T-helper 22 cell (primary cell): ENCODE measurements at places on chromosomes 13 and 19.

- no peak for DNase-seq
Observed at GRCh38 chr13:98485561-98485960, 91.3 kb downstream of the STK24 start.

- DNase-seq, result no peak
Observed at GRCh38 chr19:19420570-19421298, 15.3 kb downstream of the GATAD2A start.

- DNase-seq, result no peak
Observed at GRCh38 chr19:17311455-17312188, 2.3 kb downstream of the DDA1 start.

DNA sequence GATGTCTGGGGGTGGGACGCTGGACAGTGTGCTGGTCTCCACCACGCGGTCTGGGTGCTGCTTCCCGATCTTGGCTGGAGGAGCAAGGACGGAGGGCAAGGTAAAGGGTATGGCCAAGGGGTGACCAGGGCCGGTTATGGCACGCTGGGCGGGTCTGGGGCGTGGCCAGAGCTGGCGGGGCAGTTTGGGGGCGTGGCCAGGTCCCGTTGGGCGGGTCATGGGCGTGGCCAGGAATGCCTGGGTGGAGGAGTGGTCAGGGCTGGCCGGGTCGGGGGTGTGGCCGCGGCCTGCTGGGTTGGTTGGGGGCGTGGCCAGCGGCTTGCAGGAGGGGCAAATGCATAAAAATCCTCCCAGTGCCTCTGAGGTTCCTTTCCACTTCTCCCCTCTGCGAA is 19.2 kb downstream of the GPX4 start:
- no peak for DNase-seq

GRCh38 chr19:30651066-30651465 is 278.9 kb downstream of the ZNF536 start:
- no peak for DNase-seq

DNA sequence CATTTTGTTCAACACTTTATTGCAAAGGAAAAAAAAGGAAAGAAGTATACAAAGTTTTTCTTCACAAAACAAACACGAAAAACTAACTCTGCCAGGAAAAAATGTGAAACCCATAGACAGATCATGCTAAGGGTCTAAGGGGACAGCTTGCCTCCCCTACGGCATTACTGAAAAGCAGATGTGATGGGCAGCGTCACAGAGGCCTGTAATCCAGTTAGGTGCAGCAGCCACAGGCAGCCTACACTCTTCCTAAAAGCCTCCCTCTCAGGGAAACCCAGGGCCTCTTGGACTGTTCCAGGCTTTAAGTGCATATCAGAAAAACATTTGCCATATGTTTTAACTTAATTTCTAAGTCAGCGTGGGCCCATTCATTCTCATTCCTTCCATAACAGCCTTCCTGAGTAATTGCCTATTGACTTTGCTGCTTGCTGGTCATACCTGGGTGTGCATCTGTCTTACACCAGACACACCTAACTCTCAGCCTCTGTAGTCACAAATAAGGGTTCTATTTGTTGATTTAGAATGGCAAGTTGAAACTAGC is 135.7 kb upstream of the SERP2 start:
- no peak for DNase-seq

DNA sequence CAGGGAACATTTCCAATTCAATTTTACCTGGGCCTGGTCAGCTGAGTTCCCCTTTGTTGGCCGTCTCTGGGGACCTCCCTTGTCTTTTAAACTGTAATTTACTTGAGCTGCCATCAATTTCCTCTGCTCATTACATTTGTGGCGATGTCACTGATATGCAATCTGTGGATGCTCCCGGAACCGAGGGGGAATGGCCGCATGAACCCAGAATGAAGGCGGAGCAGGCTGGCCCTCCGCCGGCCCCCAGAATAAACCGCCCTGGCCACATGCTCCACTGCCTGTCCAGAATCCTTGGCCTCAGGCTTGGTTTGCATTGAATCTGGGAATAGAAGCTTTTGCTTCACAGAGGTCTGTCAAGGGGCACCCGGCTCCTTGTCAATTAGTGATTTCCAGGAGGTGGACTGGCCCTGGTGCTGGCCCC is 276.8 kb downstream of the TEX29 start:
- no peak for DNase-seq

GRCh38 chr19:42010245-42011126 is 16.5 kb upstream of the ATP1A3 start:
- no peak for DNase-seq

DNA sequence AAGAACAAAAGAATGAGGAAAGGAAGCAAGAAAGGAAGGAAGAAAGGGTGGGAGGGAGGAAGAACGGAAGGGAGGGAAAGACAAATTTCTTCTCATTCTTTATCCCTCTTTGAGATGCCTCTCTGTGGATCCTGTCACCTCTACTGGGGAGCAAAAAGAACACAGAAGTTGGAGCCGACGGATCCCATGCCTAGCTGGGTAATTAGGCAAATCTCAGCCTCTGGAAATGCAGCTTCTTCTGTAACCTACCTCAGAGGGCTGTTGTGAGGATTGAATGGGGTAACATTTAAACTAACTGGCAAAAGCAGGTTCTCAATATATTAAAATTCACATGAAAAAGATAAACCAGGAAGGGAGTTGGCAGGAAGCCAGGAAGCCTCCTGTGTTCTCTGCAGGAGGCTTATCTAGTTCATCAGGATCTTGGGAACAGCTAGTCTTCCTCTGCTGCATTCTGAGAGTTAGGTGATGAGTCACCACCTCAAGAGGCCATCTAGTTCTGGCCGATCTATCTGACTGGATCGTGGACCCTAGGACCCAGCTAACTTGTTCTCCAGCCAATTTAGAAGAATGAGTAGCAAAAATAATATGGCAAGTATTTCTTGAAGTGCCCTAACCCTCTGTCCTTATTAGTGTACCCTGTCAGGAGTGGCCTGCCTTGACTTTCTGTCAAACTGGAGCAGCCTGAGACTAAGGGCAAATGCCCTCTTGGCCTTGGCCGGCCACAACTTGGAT is 15.2 kb upstream of the CPB2 start:
- DNase-seq, result no peak

GRCh38 chr13:39866722-39867121 is 211.3 kb downstream of the COG6 start:
- no peak for DNase-seq

- DNase-seq, result no peak
Observed at GRCh38 chr19:48806518-48806817, 4.4 kb downstream of the BCAT2 start.

DNA sequence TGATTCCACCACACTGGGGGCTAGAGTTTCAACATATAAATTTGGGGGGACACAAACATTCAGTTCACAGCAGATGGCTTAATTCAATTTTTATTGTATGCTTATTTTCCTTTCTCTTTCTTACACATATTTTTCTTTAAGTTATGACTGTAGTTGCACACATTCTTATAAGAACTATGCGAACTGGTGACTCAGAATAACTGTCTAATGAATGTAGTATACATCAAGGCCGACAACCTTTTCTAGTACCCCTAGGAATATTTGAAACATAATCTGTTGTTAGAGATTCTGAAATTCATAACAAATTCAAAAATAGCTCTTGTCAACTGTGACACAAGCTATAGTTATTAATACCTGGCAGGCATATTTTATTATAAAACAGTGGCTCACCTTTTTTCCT is 695.6 kb downstream of the PCDH9 start:
- no peak for DNase-seq

DNA sequence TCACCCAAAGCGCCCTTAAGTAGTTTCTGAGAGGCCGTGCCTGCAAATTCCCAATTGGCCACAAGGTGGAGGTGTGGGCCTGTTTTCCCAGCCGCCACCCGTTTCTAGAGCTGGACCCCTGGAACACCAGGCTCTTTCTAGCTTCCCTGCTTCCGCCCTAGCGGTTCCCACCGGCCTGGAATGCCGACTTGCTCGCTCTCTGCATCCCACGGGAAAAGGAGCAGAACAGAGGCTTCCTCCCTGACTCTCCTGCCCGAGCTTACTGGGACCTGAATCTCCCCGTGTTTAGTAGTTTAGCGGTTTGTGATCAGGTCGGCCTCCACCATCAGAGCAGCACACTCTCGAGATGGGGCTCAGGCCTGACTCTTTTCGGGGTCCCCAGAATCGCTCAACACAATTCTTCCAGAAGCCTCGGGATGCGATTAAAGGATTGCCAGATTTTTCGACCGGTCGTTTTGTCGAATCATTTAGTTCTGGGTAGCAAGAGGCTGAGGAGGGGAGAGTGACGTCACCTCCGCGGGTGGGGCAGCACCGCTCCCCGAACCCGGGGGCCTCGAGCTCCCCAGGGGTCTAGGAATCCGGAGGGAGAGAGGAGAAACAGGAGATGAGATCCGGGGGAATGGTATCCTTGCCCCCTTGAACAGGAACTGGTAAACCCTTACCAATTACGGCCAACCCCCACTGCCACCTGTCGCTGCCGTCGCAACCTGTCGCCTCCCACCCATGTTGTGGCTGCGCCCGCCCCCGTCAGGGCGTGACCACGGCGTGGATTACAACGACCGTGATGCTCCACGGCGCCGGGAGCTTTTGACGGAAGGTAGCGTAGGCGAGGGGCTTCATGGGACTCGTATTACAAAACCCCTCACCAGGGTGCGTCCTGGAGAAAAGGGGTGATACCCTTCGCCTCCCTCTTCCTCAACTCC is 8.0 kb downstream of the NAPSA start:
- DNase-seq, result peak; percentile 75

- no peak for DNase-seq
Observed at GRCh38 chr19:29060813-29061364, 152.1 kb downstream of the UQCRFS1 start.

GRCh38 chr19:1400281-1401137 is 833 bp downstream of the GAMT start:
- DNase-seq, result no peak

- DNase-seq, result peak; percentile 14
Observed at GRCh38 chr19:49056101-49056901, 1.2 kb downstream of the CGB7 start.

- no peak for DNase-seq
Observed at GRCh38 chr13:53490752-53491151, 462.1 kb downstream of the OLFM4 start.

- DNase-seq, result no peak
Observed at GRCh38 chr13:40445557-40445990, 220.9 kb downstream of the FOXO1 start.

DNA sequence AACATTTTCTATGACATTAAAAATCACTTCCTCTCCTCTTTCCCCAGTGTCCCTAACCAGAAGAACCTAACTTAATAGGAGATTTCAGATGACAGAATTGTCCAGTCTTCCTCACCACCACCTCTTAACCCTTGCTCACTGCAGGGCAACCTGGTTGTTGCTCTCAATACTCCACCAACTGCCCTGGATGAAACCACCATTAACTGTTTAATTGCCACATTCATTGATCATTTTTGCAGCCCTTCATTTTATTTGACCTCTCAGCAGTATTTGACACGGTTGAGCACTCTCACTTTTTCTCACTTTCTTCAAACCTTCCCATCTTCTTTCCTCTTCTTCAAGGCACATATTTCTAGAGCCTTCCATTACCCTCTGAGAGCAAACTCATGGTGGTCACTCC is 84.0 kb downstream of the MBNL2 start:
- DNase-seq, result no peak

DNA sequence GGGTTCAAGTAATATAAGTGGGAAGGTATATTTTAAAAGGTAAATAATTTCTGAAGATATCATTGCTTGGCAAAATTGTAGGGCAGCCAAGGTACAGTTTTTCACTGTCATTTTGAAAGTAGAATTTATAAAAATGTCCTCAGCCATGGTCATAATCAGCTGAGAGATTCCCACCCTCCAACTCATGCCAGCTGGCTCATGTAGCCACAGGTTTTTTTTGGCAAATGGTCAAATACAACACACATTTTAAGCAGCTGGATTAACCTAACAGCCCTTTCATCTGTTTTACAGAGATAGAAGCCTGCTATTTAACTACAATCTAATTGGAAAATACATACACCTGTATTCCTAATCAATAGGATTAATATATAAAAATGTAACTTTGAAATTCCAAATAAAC is 619.2 kb upstream of the SGCG start:
- no peak for DNase-seq

DNA sequence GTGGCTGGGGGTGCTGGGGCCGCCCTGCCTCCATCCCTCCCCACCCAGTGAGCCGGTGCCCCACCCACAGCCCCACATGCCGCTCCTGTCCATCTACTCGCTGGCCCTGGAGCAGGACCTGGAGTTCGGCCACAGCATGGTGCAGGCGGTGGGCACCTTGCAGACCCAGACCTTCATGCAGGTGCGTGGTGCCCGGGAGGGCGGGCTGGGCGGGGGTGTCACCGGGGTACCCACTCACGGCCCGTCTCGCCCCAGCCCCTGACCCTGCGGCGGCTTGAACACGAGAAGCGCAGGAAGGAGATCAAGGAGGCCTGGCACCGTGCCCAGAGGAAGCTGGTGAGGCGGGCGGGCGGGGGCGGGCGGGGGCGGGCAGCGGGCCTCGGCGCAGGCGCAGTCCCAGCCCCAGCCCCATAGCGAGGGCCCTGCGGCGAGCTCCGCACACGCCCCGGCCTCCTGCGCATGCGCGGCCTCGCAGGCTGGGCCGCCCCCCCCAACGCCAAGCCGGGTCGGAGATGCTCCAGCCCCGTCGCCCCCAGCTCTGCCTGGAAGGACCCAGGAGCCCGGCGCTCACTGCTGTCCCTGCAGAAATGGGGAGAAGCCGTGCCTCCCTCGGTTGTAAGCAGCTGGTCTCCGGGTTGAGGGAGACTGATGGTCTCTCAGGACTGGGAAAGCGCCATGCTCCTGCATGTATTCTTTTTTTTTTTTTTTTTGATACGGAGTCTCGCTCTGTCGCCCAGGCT is 7.7 kb downstream of the ARHGAP45 start:
- peak; percentile 91 for DNase-seq

DNA sequence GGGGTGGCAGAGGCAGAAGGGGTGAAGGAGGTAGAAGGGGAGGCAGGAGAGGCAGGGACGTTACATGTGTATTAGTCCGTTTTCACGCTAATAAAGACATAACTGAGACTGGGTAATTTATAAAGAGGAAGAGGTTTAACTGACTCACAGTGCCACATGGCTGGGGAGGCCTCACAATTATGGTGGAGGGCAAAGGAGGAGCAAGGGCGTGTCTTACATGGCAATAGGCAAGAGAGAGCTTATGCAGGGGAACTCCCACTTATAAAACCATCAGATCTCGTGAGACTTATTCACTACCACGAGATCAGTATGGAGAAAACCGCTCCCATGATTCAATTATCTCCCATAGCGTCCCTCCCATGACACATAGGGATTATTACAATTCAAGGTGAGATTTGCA is 19.0 kb upstream of the ACOD1 start:
- no peak for DNase-seq

DNA sequence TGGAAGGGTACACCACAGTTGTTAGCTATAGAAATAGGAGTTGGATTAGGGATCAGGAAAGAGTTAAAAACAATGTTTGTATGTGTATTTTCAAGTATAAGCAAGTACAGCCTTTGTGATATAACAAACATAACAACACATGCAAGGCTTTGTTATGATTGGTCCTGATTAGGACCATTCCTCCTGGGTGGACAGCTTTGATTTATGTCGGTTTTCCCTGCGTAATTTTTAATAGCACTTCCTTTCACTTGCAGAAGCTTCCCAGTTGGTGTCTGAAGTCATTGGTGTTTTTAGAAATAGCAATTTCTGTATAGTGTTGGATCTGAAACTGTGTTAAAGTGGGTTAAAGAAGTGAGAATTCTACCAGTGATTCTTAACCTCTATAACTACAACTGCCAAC is 10.0 kb downstream of the FNDC3A start:
- no peak for DNase-seq
